T-cell (primary cell): ENCODE measurements at places on chromosomes 3 and 15. TPM values are rescaled to one million over a fixed set of nuclear protein-coding genes. Genes with fewer than 3 reads are reported as not detected.

The PLA1A gene
- total RNA-seq = not detected

The TP63 gene
- total RNA-seq = 0.72 TPM

The MAP1A gene
- total RNA-seq = 4.2 TPM

The HDDC3 gene
- 14.4 TPM for total RNA-seq

The DCUN1D1 gene
- 34.6 TPM for total RNA-seq

The C15orf61 gene
- total RNA-seq = 9.3 TPM

The MFGE8 gene
- 129 TPM for total RNA-seq

The IQCH gene
- total RNA-seq = 2.6 TPM

The IL17RC gene
- 1.2 TPM for total RNA-seq

The ULK3 gene
- total RNA-seq = 106 TPM

The CNTN4 gene
- total RNA-seq = not detected

The LTK gene
- total RNA-seq = 2.0 TPM

The ZNF660 gene
- 0.23 TPM for total RNA-seq

The GP9 gene
- not detected for total RNA-seq

The SLC22A13 gene
- total RNA-seq = 0.35 TPM

The RPL15 gene
- total RNA-seq = 1,997 TPM

The COX17 gene
- 33.1 TPM for total RNA-seq

The FANCD2OS gene
- not detected for total RNA-seq

The COL6A5 gene
- not detected for total RNA-seq

The XCR1 gene
- total RNA-seq = not detected

The PKM gene
- total RNA-seq = 386 TPM

The GPR62 gene
- not detected for total RNA-seq

The SLC28A1 gene
- total RNA-seq = not detected

The TMEM62 gene
- total RNA-seq = 20.2 TPM

The SLC38A3 gene
- total RNA-seq = 0.35 TPM

The GRAMD2A gene
- total RNA-seq = not detected

The CX3CR1 gene
- 1.9 TPM for total RNA-seq

The CILP gene
- 0.28 TPM for total RNA-seq

The GRK7 gene
- 0.15 TPM for total RNA-seq

The MAGI1 gene
- total RNA-seq = 0.23 TPM

The CAPN3 gene
- total RNA-seq = 14.0 TPM

The CKMT1B gene
- not detected for total RNA-seq

The ATR gene
- 37.3 TPM for total RNA-seq

The C3orf70 gene
- total RNA-seq = not detected

The TMEM266 gene
- not detected for total RNA-seq

The CHRM5 gene
- total RNA-seq = not detected

The EIF4G1 gene
- 251 TPM for total RNA-seq

The CHRNA7 gene
- total RNA-seq = 0.16 TPM
